ENCODE measurements at places on chromosomes 12 and 14.

DNA sequence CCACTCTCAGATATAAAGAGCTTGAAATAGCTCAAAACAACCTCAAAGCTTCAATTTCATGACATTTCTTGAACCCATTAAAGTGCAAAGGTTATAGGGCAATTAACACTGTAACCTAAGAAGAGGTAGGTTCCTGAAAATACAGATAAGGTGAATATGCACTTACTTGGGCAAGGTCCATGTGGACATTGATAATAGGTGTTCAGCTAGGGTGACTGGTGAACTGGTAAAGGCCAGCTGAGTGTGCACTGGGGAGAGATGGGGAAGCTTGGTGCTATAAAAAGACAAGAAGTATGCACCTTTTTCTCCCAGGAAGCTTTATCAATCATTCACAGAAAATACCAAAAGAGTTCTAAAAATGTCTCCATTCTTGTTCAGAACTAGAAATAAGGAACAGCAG is 418.6 kb downstream of the SLC16A7 start:
- no peak for DNase-seq

- no peak for DNase-seq
Observed at GRCh38 chr12:2682296-2683251, 112.2 kb upstream of the FKBP4 start.

DNA sequence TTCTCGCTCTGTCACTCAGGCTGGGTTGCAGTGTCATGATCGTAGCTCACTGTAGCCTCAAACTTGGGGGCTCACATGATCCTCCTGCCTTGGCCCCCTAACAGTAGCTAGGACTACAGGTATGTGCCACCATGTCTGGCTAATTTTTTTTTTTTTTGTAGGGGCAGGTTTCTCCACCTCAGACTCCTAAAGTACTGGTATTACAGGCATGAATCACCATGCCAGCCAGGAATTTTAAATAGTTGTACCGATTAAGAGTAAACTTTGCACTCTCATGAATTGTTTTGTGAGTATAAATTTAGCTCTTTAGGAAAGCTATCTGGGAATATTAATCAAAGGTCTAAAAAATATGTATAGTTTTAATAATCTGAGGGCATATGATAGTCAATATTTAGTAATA is 25.5 kb downstream of the YEATS4 start:
- no peak for DNase-seq

GRCh38 chr14:87892763-87893162 is 100.2 kb downstream of the GALC start:
- DNase-seq: no peak

DNA sequence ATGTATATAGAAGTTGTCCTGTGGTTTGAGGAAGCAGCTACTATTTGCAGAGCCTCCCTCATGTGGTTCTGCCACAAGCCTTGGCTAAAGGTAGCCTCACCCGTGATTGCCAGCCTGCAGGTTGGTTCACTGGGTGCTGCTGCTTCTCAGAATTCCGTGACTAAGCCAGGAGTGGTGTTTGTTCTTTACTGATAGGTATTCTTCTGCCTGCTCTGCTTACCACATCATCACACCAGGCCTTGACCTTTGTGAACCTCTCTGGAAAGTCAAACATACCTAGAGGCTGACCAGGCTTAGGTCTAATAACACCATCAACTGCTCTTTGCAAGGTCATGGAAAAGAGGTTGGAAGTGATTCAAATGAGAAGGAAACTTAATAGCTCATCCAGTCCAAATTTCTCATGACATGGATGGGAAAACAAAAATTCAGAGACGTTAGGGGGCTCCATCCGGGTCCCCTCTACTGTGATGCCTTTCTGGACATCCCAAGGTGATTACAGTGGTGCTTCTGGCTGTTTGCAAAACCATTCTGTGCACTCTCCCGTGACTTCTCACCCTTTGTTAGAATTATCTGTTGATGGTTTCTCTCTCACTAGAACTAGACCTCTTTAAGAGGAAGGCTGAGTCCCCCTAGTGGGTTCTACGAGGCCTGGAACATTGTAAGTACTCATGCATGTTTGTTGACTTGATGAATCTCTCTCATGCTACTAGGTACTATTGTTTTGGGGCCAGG is 8.5 kb upstream of the SOCS2 start:
- no peak for DNase-seq

DNA sequence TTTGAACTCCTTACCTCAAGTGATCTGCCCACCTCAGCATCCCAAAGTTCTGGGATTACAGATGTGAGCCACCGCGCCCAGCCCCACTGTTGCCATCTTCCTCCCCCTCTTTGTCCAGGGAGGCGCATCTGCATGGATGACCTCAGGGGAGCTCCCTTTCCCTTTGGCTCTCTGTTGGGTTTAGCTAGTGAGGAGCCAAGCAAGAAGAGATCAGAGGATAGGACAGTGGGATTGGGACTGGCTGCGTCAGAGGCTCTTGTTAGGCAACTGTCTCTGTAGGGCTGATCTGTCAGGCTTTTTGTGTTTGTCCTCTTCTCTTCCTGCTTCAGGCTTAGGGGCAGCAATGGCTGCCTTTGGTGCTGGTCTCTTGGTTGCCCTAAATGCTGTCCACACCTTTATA is 8.5 kb upstream of the IFT81 start:
- DNase-seq: no peak

DNA sequence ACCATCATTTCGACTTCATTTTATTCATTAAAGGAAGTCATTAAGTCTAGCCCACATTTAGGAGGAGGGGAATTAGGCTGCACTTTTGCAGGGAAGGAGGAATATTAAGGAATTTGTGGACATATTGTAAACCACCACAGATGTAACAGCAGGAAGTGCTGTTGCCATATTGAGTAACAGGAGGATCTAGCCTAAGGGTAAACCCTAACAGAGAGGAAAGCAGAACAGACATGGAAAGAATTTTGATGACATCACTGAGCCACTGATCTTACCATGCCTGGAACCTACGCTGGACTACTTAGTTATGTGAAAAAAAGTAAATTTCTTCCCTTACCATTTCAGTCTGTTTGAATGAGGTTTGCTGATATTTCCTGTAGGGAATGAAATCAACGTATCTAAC is 100.7 kb upstream of the ATF7IP start:
- DNase-seq: no peak

- no peak for DNase-seq
Observed at GRCh38 chr12:107066691-107067090, 26.7 kb downstream of the CRY1 start.

- no peak for DNase-seq
Observed at GRCh38 chr14:104075530-104076151, 9.9 kb upstream of the ASPG start.

DNA sequence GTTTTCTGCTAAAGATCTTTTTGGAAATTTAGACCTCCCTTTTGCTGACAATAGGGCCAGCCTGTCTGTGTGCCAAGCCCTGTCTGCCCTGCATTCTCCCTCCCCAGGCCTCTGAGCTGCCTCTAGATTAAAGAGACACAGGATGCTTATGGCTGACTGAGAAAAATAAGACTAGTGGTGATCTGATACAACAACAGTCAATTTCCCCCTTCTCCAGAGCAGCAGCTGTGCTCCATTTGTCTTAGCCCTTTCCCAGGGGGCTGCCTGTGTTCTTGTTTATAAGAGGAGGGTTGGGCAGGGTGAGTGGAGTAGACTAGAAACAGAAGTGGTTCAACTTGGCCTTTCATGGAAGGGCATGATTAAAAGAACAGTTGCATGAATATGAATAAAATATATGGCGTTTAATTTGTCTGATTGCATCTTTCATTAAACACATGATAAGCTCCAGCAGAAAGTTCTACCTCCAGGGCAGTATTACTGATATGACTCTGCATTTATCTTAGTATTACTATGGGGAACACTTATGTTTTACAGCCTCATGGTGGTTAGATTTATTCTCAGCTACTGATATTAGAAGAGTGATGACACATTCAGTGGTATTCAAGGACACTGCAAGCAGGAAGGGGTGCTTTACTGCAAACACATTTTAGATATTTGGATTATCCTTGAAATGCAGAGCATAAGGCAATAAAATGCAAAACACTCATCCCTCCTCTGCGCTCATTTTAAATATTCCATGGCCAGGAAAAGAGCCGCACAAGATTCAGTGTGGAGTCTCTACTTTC is 150.2 kb upstream of the CLEC14A start:
- no peak for DNase-seq

- DNase-seq: no peak
Observed at GRCh38 chr12:13661005-13661887, 320.2 kb downstream of the GRIN2B start.

DNA sequence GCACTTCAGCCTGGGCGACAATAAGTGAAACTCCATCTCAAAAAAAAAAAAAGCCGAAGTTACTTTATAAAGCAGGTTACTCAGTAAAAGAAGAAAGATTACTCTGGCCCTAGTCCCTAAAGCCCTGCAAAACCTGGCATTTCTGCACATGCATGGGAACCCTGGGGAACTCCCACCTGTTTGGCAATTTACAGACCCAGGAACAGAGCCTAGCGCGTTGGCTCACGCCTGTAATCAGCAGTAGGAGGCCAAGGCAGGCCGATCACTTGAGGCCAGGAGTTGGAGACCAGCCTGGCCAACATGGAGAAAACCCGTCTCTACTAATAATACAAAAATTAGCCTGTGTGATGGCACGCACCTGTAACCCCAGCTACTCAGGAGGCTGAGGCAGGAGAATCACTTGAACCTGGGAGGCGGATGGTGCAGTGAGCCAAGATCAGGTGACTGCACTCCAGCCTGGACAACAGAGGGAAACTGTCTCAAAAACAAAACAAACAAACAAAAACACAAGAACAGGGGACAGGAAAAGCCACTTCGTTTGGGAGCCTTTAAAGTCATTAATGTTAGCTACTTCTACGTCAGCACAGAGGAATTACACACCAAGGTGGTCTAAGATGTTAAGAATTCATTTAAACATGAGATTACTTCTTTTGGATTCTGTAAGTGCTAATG is 34.1 kb upstream of the SPTSSA start:
- DNase-seq: no peak

DNA sequence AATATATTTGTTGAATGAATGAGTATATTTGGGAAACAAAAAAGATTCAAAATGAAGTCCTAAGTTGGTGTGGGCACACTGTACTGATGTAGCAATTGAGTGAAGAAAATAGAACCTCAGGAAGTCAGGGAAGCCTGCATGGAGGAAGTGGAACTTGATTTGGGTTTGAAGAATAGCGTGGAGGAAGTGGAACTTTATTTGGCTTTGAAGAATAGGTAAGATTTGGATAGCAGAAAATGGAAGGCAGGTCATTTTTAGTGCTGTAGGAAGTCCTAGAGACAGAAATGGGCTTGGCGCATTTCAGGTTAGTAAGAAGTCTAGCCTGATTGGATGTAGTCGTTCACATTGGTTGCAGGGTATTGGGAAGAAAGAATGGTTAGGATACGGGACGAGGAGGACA is 5.4 kb downstream of the C12orf75 start:
- DNase-seq: no peak

GRCh38 chr14:98900798-98901197 is 371.2 kb downstream of the BCL11B start:
- no peak for DNase-seq

DNA sequence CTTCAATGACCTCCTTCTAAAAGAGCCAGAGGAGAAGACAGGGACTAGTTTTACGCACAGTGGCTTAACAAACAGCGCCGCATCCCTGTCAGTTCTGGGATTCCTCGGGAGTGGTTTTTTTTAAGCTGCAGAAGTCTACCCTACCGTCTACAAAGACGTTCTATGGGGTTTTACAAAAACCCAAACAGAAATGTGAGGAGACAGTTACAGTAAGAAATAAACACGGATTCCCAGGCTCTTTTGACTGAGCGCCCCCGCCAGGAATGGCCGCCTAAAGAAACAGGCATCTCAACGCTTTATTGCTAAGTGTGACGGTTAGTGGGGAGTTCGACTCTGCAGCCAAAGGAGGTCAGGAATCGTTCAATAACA is 484 bp downstream of the ALKBH1 start:
- DNase-seq: no peak

DNA sequence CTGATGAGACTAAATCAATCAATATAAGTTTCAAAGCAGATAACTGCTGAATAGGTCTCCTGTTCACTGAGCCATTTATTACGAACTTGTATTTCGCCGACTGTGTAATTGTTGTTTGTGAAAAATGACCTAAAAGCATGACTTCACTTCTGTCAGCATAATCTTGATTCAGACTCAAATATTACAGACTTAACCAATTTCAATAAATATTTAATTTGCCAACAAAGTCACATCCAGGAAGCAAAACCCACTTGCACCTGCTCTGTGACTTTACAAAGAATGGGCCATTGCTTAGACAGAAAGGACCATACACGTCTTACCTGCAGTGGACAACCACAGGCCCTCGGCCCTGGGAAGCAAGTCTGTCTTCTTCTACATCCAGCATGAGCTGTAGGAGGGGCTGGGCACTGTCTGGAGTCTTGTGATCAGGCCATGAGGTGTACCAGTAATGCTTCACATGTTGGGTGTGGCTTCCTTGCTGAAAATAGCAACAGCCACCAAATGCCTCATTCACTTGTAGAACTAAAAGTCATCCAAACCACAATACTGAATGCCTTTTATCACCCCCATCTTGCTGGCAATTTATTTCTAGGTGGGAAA is 23.5 kb upstream of the PTPRB start:
- DNase-seq: no peak

- no peak for DNase-seq
Observed at GRCh38 chr12:12582895-12583303, 20.2 kb upstream of the DUSP16 start.

DNA sequence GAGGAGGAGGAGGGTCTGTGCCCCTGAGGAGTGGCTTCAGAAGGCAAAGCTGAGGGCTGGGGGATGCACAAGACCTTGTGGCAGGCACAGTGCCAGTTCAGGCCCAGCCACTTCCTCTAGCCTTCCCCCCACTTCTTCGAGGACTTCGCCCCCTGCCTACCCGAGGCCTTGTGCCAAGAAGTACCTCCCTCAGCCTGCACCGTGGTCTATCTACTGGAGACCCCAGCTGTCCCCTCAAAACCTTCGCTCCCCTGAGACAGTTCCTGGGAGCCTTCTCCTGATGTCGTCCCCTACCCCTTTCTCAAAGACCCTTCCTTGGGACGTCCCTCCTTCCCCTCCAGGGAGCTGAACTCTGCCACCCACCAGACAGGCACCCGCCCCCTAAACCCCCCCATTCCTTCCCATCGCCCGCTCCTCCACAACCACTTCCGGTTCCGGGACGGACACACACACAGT is 604 bp downstream of the ZNF384 start:
- no peak for DNase-seq

- no peak for DNase-seq
Observed at GRCh38 chr14:64720131-64720576, 15.9 kb downstream of the PLEKHG3 start.

All from stimulated activated CD4-positive, alpha-beta T cell treated with anti-CD3 and anti-CD28 coated beads, TNF-alpha, amount 100 ng/mL, for 1 hour (primary cell).